ENCODE measurements at places on chromosomes 3 and 15.

DNA sequence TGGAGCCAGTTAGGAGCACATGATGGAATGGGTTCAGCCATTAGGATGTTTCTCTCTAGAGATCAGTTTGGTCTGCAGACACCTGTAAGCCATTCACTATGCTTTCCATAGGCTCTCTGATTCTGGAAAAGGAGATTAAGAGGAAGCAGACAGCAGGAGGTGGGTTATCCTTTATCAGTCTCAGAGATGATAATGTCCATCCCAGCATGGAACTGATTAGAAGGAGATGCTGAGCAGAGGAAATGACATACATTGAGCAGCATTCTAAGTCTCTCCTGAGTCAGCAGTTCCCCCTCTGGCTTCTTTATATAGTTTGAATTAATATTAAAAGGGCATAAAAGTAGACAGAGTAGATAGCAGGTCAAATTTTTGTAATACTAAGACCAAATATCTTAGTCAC lies 591.1 kb downstream of the GBE1 start:
- DNase-seq, result no peak

GRCh38 chr3:99630815-99631214 lies 7.6 kb upstream of the COL8A1 start:
- DNase-seq, result no peak

DNA sequence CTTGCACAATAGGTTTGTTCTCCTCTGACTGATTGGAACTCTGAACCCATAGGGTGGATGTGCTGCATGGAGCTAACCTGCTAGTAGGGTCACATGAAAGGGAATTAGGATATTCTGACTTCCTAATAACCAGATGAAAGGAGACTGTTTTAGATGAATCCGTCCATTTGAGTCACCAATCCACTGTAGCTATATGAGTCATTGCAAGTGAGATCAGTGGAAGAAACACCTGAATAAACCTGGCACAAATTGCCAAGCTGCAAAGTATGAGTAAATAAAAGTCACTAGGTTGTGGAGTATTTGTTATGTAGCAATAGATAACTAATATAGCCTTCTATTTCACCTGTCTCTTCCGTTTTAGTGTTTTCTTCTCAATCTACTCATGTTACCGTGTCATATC lies 584.4 kb downstream of the PDCD6IP start:
- DNase-seq, result no peak

- no peak for DNase-seq
Measured at GRCh38 chr15:41599061-41599460, 40.0 kb downstream of the TYRO3 start.

DNA sequence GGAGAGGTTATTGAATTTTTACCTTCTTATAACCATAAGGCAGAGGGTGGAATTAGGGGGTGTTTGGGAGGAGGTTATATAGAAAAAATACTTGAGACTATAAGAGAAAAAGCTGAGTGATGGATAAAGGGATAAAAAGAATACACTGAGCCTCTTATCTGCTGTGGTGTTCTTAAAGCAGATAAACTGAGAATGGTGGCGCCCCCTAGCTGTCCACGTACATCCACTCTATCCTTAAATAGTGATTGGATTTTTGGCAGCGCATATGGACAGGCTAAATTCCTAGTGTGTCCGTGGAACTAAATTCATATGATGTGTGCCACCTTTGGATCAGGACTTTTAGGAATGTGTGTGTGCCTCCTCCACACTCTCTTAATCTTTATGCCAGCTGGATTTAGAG lies 121.1 kb downstream of the OXSM start:
- DNase-seq, result no peak
